ENCODE measurements at places on chromosomes 11 and 22.

DNA sequence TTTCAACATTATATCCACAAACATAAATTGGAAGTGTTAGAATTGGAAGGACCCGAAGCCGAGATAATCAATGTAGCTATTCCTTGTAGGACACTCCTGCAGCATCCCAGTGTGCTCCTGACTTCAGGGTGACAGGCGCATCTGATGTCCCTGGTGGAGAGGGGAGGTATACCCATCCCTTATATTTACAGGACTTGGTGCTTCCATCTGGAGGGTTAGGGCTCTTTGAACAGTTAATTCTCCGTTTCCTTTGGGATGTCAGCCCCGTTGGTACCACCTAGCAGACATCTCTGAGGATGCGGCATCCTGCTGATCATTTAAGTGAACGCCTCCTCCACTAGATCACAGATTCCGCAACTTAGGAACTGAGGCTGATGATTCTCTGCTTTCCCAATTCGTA, 451.3 kb downstream of the OPCML start:
- no peak for DNase-seq

GRCh38 chr11:30009060-30009459, 7.8 kb downstream of the KCNA4 start:
- DNase-seq, result no peak

DNA sequence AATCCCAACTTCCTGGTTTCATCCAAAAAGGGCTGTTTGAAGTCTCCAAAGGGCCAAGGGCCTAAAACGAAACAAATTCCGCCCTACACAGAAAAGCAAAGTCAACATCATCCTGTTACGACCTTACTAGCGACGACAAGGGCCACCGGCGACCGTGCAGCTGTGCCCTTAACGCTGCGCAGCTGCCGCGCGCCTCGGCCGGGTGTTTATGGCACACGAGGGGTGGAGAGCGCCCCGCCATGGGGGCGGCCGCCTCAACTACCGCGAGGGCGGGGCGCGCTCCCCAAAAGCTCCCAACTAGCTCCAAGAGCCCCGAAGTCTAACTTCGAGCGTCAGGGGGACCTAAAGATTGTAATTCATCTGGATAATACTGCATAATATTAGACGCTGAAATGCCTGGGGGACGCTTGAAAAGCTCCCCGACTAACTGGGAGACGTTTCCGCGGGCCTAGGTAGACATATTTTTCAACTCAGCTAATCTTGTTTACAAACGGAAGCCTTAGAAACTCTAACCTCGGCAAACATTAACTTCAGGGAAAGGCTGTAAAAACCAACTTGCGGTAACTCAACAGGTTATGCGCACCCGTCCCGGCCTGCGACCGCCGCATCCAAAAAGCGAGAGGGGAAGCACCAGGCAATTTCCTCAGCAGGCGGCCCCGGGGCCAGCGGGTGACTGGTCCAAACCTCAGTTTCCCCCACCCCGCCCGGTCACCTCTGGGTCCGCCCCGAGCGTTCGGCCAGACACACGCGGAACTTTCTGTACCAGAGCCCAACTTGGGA, 694 bp downstream of the TMEM123 start:
- peak; percentile 87 for DNase-seq

GRCh38 chr11:2143799-2144543, 4.8 kb upstream of the IGF2 start:
- no peak for DNase-seq

GRCh38 chr11:94856443-94856842, 88.3 kb downstream of the AMOTL1 start:
- DNase-seq, result no peak

DNA sequence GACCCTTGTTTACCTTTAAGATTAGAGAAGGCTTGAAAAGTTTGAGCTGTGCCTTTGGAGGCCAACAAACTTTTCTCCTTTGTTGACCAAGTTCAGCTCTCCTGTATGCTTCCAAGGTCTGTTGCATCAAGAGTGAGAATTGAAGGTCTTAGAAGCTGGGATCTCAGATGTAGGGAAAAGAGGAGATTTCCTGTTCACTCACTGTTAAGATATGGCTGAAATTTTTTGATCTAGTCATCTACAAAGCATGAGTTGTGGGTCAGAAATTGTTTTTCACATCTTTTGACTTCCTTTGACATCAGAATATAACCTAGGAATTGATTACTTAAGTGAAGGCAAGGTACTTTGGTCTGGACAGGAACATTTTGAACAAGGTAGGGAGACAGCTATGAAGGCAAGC, 12.1 kb downstream of the OR51B4 start:
- no peak for DNase-seq

DNA sequence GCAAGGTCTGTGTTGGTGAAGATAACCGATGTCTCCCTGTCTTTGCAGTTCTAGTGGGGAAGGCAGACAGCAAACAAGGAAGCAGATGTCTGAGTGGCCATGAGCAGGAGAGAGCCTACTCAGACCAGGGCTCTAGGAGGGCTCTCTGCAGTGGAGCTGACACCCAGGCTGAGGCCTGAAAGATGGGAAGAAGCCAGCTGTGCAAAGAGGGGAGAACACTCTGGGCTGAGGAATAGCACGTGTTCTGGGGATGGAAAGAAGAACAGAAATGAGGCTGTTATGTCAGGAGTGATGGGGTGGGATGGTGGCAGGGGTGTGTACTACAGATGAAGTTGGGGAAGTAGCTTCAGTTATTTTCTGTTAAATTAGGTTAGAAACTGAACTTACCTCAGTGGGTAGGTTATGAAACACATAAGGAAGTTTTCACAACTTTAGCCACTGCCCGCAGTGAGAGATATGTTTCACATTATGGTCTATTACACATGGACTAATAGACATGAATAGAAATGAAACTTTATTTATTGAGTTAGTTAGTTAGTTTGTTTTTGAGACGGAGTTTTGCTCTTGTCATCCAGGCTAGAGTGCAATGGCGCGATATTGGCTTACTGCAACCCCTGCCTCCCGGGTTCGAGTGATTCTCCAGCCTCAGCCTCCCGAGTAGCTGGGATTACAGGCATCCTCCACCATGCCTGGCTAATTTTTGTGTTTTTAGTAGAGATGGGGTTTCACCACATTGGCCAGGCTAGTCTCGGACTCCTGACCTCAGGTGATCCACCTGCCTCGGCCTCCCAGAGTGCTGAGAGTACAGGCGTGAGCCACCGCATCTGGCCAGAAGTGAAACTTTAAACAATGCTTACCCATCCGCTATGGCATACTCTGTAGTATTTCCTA, 7.8 kb downstream of the DCPS start:
- peak; percentile 97 for DNase-seq

DNA sequence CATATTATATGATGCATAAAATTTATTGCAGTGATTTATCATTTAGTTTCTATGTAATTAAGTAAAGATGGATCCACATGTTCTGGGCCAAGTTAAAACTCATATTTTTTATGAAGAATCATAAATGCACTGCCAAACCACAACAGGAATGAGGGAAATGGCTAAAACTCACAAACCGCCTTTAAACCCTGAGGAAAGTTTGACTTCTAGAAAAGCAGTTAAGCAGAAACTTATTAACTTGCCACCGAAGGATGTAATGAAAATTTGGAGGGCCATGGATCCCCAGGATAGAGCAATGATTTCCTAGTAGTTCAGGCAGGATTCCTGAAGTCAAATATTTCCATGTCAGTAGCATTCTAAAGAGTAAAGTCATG, 218.3 kb upstream of the CTSC start:
- DNase-seq, result no peak

DNA sequence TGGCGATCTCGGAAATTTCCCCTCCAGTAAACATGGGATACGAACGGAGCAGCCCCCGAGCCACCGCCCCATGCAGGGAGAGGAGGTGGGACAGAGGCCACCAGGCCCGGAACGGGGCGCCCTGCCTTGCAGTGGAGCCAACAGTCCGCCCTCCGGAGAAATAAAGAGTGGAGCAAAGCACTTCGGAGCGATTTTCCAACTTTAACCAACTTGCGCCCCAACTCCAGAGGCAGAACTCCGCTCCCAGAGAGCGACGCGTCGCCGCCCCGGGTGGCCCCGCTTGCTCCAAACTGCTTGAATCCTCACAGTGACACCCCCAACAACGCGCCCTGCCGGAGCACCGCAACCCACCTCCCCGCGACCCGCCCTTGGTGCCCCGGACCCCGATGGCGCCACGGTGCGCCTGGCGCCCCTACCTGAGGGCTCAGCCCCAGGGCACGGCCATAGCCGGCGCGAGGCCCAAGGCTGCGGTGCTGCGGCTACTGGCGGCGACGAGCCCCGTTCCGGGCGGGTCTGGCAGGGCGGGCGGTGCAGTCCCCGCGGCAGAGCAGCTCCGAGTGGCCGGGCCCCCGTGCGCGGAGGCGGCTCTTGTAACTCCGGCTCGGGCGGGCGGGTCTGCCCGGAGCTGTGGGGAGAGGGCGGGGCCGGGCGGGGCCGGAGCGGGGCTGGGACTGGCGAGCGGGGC, at the start of gene AHNAK:
TSS of gene AHNAK (minus strand) at position 563 of the 685 bp plus-strand sequence. CDS start 10,708 bp downstream, outside the sequence.
- DNase-seq, result peak; percentile 90

GRCh38 chr22:17742527-17742902, 31.8 kb downstream of the BID start:
- DNase-seq, result peak; percentile 70

DNA sequence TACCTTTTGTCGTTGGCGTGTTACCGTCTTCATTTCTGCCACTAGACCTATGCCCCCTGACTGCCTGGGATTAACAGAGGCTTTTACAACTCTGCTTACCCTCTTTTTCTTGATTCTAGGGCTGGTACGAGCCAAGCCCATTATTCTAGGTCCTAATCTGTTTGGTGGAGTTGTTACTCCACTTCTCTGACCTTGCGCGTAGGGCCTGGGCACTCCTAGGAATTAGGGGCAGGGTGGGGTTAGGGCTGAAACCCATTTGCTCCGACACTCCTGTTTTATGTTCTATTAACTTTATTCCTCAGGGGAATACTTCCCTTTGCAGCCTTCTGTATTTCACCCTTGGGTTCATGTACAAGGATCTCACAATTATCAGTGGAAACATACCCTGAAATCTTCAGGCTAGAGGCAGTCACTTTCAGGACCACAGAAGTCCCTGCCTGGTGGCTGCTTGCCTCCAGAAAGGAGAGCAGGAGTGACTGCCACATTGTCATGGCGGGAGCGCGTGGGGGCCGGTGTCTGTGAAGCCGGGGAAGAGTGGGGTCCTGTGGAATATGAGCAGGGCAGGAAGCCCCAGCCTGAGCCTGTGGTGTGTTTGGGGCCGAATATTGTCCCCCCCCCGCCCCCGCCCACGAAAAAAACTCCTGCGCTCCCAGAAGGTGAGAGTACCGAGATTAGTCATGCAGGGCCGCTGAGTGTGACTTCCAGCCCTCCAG, 731 bp upstream of the SLC37A2 start:
- DNase-seq, result peak; percentile 32

DNA sequence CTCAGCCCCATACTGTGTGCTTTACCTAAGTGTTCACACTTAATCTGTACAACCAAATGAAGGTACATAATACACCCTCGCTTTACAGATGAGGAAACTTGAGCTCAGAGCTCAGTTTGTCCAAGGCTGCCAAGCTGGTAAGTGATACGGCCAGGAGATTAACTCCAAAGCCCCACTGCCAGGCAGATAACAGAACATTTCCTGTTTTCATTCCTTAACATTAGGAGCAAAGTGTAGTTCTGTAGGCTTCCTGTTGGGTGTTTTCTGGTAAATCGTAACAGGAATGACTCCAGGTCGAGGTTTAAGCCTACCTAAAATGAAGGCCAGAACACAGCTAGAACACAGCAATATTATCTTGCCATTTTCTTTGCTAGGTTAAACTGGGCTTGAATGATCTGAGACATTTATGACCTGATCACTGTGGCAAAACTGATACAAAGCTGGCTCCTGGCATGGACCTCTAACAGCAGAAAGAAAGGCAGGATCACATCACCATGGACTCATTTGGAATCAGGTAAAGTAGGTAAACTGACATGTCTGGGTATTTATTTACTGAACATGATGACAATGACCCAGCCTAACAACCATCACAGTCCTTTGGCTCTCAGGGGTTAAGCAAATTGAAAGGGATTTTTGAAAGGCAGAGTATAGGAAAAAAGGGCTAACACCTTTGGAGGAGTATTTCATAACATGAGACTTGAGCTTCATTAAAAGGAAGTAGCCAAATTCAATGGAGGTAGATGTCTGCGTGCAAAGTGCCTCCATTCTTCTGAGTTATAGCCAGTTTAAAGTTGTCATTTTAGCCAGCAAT, 3.9 kb upstream of the NUP50 start:
- peak; percentile 39 for DNase-seq

- DNase-seq, result peak; percentile 50
These were observed 216.3 kb upstream of the SYN3 start for GRCh38 chr22:33274214-33275072.

- peak; percentile 51 for DNase-seq
These were observed 961 bp downstream of the SUSD2 start for GRCh38 chr22:24181996-24182899.

GRCh38 chr11:34140149-34140548, 34.7 kb downstream of the NAT10 start:
- DNase-seq, result no peak

DNA sequence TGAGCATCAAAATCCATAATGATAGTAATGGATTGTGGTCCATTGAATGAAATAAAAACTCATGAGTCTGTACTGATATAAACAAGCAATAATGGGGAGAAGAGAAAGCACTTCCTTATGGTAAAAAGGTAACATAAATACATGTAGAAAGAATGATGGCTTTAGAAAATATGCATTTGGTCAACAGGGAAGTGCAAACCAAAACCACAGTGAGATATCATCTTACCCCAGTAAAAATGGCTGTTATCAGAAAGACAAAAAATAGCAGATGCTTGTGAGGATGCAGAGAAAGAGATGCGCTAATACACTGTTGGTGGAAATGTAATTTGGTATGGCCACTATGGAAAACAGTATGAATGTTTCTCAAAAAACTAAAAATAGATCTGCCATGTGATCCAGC, 6.9 kb upstream of the MMP20 start:
- no peak for DNase-seq

DNA sequence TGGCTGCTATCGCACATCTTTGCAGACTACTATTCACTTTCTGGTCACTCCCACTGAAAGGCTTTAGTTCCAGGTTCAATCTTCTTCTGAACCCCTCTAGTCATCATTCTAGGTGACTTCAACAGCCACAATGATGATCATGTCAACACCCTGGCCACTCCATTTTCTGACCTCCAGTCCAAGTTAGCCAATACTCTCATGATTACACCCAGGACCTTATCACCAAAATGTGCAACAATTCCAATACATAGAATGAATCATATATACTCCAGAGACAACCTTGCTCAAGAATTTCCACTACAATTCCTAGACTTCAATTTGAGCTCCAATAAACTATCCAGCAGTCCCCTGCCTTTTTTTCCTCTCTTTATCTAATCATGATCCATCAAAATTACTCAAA, 70.7 kb downstream of the PAK1 start:
- DNase-seq, result no peak

GRCh38 chr11:45092901-45093760, 53.3 kb upstream of the PRDM11 start:
- peak; percentile 96 for DNase-seq

- no peak for DNase-seq
These were observed 88.7 kb upstream of the DRD2 start for GRCh38 chr11:113563766-113564526.
